Naive thymus-derived CD4-positive, alpha-beta T cell (primary cell): ENCODE measurements at places on chromosomes 11 and 22. TPM values are rescaled to one million over a fixed set of nuclear protein-coding genes. Genes with fewer than 3 reads are reported as not detected.

- no peak for DNase-seq
These were observed 22.4 kb downstream of the KIRREL3 start for GRCh38 chr11:126978165-126978564.

GRCh38 chr11:122745111-122745510, 89.6 kb downstream of the UBASH3B start:
- DNase-seq: no peak

The OR52A1 gene
- not detected for total RNA-seq

The LRRC4C gene
- not detected for total RNA-seq

DNA sequence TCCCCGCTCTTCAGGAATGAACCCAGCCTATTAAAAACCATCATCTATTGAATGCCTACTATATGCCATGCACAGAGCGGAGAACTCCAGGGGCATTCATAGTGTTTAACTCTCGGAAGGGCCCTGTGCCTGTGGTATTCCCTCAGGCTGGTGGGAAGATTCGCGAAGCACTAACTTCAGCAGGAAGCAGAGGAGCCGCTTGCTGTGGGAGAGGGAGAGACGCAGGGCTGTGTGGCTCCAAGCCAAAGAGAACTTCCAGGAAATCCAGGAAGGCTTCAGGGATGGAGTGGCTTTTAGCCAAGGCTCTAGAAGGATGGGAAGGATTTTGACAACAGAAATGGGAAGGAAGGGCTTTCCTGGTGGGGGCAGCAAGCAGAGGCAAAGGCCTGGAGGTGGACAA, 103.8 kb downstream of the TP53I11 start:
- DNase-seq: no peak

- no peak for DNase-seq
These were observed 8.6 kb upstream of the IGLL5 start for GRCh38 chr22:22878801-22879674.

The FAM83F gene
- 0.03 and 0.41 TPM in 2 replicates for total RNA-seq

DNA sequence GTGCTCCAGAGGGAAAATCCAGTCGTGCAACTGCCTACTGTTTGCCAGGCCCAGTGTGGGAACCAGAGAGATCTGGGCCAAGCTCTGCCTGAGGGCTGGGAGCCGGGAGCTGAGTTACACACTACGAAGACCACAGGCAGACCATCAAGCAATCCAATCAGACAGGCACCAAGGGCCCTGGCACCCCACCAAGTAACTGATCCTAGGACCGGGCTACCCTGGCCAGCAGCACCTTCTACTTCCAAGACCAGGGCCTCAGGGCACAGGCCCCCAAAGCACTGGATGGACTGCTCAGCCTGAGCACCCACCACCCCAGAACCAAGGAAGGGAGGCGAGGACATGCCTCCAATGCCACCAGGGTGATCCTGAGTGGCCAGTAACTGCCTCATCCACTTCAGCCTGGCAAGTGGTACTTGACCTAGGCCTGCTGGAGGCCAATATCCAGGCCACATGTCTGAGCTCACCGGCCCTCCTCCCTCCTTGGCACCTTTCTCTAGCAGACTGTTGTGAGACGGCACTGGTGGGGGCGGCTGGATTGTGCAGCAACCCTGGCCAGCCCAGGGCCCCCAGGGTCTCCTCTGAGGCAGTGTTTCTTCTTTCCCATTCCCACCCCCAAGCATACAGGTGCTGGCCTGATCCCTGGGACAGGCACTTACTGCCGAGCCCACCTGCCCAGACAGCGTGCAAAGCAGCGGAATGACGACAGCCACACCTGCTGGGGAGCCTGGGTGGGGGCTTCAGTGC, 20.7 kb upstream of the ARFGAP3 start:
- DNase-seq: no peak

DNA sequence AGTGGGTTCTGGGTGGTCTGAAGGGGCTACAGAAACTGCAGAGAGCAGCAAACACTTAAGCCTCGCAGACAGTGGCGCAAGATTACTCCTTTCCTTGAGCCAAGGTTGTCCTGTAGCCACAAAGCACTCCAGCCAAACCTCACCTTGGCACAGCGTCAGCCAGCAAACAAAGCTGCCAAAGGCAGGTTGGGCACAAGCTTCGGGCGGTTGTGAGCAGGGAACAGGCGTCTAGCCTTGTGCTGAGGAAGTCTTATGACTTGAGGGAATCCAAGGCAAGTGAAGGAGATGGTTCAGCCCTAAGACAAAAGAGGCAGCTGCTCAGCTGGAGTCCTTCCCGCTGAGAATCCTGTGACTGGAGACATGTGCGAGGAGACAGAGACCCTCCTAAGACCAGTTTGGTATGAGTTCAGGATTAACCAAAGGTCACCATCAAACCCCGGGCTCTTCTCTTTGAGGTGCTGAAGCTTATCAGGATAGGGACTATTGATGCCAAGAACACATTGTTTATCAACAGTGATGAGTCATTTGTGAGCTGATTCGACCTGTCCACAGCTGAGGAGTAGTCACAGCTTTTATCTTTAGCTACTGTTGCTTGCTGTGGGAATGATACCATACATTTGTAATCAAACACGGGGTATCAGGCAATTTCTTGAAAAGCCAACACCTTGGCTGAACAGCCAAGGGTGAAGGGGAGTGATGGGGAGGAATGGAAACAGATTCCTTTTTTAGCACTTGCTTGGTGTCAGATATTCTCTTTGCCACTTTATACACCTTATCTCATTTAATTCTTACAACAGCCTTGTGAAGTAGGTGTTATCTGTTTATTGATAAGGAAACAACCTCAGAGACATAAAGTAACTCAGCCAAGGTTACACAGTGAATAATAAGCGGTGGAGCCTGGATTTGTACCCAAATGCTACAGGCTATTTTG, 4.6 kb downstream of the ADM start:
- DNase-seq: no peak
